ENCODE measurements at places on chromosomes 2 and 18.

DNA sequence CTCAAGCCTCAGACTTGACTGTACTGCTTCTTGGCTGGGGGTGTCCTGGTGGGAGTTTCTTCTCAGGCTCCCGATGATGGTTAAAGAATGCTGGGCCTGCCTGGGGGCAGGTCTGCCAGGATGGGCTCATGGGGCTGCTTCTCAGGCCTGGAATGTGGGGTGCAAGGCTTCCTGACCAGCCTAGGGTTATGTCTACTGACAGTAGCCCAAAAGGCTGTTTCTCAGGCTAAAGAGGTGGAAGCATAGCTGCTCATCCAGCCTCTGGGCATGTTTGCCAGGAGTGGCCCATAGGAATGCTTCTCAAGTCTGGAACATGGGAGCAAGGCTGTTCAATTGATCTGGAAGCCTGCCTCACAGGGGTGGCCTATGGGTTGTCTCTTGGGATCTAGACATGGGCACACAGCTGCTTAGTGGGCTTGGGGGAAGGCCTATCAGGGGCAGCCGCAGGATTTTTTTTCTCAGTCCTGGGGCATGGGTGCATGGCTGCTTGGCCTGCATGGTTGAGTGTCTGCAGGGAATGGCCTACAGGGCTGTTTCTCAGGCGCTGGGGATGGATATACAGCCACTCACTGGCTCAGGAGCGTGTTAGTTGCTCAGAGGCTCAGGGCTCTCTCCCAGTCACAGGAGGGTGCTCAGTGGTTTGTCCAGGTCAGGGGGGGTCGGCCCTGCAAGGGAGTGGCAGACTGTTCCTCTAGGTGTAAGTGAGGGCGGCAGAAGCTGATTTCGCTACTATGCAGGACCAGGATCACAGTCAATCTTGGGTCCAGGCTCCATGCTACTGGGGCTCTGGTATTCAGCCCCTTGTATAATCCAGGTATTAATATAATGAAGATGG lies 617.3 kb upstream of the REG3G start:
- DNase-seq = no peak

DNA sequence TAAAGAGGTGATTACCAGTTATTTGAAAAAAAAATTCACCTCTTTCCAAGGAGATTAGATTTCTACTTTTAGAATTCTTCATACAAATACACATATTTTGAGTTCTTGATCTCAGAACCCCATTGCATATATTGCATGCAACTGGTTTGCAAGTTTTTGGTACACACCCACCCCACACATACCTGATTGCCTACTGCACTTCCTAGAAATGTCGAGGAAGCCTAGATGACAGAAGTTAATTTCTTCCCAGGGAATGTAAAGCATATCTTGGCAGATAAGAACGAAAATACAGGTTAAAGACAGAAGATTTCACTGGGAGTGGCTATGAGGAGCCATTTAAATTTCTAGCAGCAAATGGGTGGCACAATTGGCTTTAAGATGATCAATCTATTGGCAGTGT lies 67.1 kb upstream of the IL1R1 start:
- DNase-seq = no peak

DNA sequence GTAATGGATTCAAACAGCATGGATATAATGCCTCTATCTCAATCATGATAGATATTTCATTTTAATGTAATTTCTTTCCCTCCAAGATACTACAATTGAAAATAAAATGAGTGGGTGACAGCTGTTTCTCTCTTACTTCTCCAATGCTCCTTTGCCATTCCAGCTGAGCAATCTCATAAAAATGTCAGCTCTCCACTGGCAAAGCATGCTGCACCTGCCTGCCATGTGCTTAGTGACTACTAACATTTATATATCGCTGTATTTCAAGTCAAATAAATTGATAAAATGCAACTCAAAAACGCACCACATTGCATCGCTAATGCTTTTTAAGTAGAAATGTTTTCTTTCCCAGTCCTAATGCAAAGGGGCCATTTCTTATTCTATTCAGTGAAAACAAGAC lies 1093.9 kb downstream of the CBLN2 start:
- no peak for DNase-seq

DNA sequence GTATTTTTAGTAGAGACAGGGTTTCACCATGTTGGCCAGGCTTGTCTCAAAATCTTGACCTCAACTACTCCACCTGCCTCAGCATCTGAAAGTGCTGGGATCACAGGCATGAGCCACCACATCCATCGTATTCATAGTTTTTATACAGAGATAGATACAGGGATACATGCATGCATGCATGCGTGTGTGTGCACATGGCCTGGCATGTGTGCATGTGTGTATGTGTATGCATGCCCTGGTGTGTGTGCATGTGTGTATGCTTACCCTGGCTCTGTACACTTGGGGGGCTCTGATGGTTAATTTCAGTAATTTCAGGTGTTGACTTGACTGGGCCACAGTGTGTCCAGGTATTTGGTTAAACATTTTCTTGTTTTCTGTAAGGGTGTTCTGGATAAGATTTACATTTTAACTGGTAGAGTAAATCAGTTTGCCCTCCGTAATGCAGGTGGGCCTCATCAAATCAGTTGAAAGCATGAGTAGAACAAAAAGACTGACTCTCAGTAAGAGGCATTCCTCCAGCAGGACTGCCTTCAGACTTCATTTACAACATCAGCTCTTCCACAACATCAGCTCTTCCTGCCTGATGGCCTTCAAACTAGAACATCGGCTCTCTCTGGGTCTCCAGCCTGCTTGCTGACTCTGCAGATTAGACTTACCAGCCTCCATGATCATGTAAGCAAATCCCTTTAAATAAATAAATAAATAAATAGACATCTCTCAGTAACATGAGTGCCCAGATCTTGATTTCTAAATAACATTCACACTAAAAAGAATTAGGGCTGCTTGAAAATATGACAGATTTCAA lies 30.8 kb downstream of the SESTD1 start:
- DNase-seq = no peak

- peak; percentile 29 for DNase-seq
Observed at GRCh38 chr2:214378455-214379103, 32.3 kb upstream of the VWC2L start.

DNA sequence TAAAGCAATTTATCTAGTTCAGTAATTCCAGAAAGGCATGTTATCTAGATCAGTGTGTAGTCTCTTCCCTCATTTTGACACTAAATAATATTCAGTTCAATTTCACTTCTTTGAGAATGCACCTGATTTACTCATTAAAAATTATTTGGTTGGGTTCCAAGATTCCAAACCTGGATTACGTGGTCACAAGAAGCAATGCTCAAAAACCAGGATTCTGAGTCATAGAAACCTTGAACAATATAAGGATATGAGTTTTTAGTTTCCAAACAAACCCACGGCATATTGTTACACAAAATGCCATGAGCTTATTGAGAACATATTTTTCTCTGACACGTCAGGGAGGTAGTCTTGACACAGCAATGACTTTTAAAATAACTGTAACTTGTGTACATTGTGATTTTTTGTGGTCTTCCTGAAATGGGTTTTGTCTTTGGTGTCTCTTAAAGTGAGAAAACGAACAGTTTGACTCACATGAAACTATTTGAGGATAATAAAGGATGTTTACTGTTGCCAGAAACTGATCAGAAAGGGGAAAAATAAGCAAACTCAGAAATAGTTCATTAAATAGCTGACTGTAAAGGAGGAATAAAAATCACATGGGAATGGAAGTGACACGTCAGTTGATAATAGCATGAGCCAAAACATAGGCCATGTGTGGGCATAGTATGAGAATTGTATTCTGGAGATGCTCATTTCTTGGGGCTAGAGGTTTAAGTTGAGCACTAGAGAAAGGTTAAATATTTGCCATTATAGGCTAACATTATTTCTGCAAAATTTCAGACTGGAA lies 617.7 kb upstream of the CDH2 start:
- peak; percentile 55 for DNase-seq

GRCh38 chr2:62382757-62383156 lies 123.2 kb downstream of the TMEM17 start:
- DNase-seq = peak; percentile 67

GRCh38 chr2:19854596-19855541 lies 46.9 kb downstream of the TTC32 start:
- DNase-seq = no peak

GRCh38 chr2:40534528-40534927 lies 82.6 kb upstream of the SLC8A1 start:
- peak; percentile 48 for DNase-seq

All from kidney tubule cell (primary cell).